ENCODE measurements at places on chromosomes 1 and 21.

DNA sequence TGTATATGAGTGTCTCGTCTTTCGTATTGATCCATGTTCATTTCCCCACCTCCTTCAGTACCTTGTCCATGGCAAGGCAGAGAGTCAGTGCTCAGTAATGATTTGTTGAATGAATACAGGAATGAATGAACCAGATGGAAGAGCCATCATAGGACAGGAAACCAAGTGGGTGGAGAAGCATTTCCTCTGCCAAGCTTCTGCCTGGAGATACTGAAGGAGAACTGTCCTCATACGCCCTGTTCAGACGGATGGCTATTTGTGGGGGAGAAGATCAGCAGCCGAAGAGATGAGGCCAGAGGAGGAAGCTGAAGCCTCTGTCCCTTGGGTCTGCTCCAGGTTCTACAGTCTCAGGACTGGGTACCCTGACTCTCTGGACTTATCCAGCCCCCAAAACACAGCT lies 5.8 kb downstream of the FAM43B start:
- H3K4me3 ChIP-seq = no peak overlapping the region
- H3K27ac ChIP-seq = no peak overlapping the region
- no peak for DNase-seq
- no peaks in the 10 kb centered on the region for H3K27me3 ChIP-seq

DNA sequence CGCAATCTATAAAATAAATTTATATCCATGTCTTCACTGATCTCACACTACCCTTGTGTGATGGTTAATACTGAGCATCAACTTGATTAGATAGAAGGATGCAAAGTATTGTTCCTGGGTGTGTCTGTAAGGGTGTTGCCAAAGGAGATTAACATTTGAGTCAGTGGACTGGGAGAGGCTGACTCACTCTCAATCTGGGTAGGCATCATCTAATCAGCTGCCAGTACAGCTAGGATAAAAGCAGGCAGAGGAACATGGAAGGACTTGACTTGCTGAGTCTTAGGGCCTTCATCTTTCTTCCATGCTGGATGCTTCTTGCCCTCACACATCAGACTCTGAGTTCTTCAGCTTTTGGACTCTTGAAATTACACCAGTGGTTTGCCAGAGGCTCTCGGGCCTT lies 615.4 kb downstream of the AGBL4 start:
- H3K4me1 ChIP-seq = no peaks in the 10 kb centered on the region
- H3K36me3 ChIP-seq = no peaks in the 10 kb centered on the region
- H3K27me3 ChIP-seq = no peaks in the 10 kb centered on the region
- DNase-seq = no peak
- H3K27ac ChIP-seq = no peak overlapping the region

DNA sequence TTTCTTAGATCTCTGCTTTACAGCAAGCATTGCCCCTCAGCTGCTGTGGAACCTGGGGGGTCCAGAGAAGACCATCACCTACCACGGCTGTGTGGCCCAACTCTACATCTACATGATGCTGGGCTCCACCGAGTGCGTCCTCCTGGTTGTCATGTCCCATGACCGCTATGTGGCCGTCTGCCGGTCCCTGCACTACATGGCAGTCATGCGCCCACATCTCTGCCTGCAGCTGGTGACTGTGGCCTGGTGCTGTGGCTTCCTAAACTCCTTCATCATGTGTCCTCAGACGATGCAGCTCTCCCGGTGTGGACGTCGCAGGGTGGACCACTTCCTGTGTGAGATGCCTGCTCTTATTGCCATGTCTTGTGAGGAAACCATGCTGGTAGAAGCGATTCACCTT lies 33.4 kb upstream of the OR2B11 start:
- H3K27ac ChIP-seq = no peak overlapping the region
- no peak overlapping the region for H3K4me3 ChIP-seq
- no peaks in the 10 kb centered on the region for H3K27me3 ChIP-seq
- DNase-seq = no peak
- H3K4me1 ChIP-seq = no peaks in the 10 kb centered on the region

- DNase-seq = no peak
- no peak overlapping the region for H3K4me3 ChIP-seq
- H3K4me1 ChIP-seq = no peaks in the 10 kb centered on the region
- H3K27ac ChIP-seq = no peak overlapping the region
Observed at GRCh38 chr1:96840396-96840795, 118.8 kb downstream of the PTBP2 start.

GRCh38 chr1:31155216-31155806 lies 84.4 kb downstream of the NKAIN1 start:
- no peaks in the 10 kb centered on the region for H3K27me3 ChIP-seq
- no peaks in the 10 kb centered on the region for H3K36me3 ChIP-seq
- peak overlapping the region; percentile 66 for H3K4me3 ChIP-seq
- H3K27ac ChIP-seq = peak overlapping the region; percentile 64
- no peaks in the 10 kb centered on the region for H3K4me1 ChIP-seq

DNA sequence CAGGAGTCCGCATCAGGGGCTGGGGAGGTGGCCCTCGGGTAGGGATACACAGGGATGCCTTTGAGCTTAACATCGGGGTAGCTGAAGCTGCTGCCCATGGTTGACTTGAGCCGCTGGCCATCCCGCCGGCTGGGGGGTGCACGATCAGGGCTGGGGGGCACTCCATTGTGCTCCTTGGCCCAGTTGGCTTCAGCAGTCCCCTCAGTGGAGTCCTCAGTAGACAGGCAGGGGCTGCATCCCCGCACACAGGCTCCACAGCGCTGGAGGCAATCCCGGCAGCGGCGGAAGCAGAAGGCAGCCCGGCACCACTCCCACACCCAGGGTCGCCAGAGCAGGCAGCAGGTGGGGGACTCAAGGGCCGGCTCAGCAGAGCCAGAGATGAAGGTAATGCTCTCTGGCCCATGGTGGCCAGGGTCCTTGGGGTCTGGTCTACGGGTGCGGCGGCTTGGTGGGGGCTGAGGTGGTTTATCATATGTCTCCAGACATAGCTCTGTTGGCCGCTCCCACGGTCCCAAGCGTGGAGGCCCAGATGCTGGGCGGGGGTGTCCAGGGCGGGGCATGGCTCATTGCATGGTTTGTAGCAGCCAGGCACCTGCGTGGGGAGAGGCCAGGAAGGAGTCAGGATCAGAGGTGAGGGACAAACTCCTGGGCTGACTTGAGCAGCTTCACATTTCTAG lies 8.3 kb downstream of the KDF1 start:
- H3K4me3 ChIP-seq = no peak overlapping the region
- no peak for DNase-seq
- H3K36me3 ChIP-seq = no peaks in the 10 kb centered on the region
- no peaks in the 10 kb centered on the region for H3K4me1 ChIP-seq
- H3K27me3 ChIP-seq = peaks cover 8% of the 10 kb centered on the region
- no peak overlapping the region for H3K27ac ChIP-seq

- H3K4me1 ChIP-seq = no peaks in the 10 kb centered on the region
- H3K27me3 ChIP-seq = no peaks in the 10 kb centered on the region
- no peak overlapping the region for H3K4me3 ChIP-seq
- DNase-seq = no peak
Observed at GRCh38 chr1:179153217-179153616, 71.3 kb downstream of the TOR3A start.

GRCh38 chr1:230123280-230124185 lies 56.5 kb downstream of the GALNT2 start:
- H3K4me1 ChIP-seq = no peaks in the 10 kb centered on the region
- no peak overlapping the region for H3K27ac ChIP-seq
- no peak for DNase-seq

DNA sequence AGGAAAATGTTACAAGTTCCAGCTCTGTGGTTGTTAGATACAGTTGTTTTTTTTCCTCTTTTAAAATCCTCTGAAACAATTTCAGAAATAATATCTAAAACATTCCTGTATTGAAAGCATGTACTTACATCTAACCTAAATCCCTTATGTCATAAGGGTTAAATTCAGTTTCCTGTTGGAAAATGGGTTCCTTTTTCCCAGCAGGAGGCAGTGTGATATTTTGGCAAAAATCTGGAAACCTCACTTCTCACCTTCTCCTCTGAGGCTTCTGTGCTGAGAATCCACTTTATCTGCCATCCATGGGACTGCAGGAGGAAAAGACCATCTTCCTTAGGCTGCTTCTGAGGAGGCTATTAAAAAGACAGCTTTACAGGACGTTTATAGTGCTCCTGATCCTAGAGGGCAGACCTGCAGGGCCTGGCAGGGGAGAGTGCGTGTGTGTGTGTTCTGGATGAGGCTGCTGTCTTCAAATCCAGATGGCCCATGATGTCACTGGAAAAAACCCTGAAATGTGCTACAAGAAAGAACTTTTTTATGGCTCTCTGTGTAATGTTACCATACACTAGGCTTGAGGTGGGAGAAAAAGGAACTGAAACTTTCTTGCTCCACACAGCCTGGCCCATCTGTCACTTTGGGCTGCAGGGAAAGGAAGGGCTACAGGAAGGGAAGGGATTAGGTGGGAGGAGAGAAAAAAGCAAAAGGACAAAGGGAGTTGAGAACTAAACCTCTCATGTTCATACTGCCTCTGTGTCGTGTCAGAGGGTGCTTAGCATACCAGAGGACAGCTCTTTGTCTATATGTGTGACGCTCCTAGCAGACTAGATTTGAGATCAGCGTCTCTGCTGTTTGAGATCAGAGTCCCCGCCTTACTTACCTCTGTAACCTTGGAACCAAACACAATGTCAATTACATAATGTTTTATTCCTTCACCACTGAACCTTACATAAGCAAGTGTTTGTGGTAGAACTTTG lies 379.2 kb upstream of the SPAG17 start:
- no peak overlapping the region for H3K4me3 ChIP-seq
- no peak for DNase-seq
- no peaks in the 10 kb centered on the region for H3K36me3 ChIP-seq
- no peak overlapping the region for H3K27ac ChIP-seq
- no peaks in the 10 kb centered on the region for H3K27me3 ChIP-seq
- no peaks in the 10 kb centered on the region for H3K4me1 ChIP-seq

DNA sequence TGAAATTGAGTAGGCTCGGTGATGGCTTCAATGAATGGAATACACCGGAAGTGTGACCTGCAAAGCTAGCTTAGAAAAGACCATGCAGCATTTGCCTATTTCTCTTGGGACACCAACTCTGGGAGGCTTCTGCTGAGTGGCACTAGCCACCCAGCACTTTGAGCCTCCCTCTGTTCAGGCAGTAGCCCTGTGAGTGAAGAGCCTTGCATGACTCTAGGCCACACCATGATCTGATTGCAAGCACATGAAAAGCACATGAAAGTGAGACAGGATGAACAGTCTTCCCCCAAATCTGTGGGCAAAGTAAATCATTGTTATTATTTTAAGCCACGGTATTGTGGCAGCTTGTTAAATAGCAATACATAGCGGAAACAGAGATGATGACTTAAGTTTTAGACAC lies 2.8 kb downstream of the CD48 start:
- H3K27me3 ChIP-seq = no peaks in the 10 kb centered on the region
- no peaks in the 10 kb centered on the region for H3K4me1 ChIP-seq
- H3K36me3 ChIP-seq = no peaks in the 10 kb centered on the region
- DNase-seq = no peak

DNA sequence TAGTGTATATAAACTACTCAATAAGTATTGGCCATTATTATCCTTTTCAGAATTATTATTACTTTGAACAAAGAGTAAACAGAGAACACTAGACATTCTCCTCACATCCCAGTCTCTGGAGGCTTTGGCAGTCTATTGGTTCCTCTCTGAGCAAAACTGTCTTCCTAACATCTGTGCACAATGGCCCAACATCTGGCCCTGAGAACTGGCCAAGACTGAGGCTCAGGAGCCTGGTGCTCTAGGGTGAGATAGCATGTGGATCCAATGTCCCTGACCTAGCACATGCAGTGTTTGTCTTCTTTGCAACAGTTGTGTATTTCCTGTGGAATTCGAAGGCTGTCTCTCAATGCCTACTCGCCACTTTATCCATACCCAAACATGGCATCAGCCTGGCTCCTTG lies 313.2 kb upstream of the KAZN start:
- no peaks in the 10 kb centered on the region for H3K36me3 ChIP-seq
- no peaks in the 10 kb centered on the region for H3K27me3 ChIP-seq
- no peak overlapping the region for H3K4me3 ChIP-seq
- no peak overlapping the region for H3K27ac ChIP-seq
- H3K4me1 ChIP-seq = no peaks in the 10 kb centered on the region
- DNase-seq = no peak

DNA sequence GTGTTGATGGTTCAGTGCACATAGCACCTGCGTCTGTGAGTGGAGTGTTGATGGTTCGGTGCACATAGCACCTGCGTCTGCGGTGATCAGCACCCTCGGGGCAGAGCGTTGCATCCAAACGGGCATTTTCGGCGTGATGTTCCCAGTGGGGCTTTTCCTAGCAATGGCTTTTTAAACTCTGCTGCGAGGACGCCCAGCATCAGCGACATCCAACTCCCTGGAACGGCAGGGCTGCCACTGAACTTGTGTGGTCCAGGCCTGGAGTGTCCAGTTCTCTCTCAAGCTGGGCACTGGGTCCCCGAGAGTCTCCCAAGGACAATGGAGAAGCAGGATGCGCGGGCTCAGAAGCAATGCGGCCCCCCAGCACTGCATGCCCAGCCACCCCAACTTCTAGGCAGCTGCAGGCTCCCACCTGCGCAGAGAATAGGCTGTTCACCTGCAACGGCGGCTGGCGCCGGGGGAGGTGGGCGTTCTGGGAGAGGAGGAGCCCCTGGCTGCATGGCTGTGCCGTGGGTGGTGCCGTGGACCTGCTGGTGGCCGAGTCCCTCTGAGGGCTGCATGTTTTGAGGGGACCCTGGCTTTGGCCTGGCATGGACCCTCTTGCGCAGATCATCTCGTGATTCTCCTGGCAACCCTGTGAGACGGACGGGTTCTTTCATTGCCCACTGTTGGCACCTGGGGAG lies 10.1 kb upstream of the C1orf174 start:
- H3K27ac ChIP-seq = no peak overlapping the region
- no peaks in the 10 kb centered on the region for H3K27me3 ChIP-seq
- H3K36me3 ChIP-seq = no peaks in the 10 kb centered on the region
- no peaks in the 10 kb centered on the region for H3K4me1 ChIP-seq

DNA sequence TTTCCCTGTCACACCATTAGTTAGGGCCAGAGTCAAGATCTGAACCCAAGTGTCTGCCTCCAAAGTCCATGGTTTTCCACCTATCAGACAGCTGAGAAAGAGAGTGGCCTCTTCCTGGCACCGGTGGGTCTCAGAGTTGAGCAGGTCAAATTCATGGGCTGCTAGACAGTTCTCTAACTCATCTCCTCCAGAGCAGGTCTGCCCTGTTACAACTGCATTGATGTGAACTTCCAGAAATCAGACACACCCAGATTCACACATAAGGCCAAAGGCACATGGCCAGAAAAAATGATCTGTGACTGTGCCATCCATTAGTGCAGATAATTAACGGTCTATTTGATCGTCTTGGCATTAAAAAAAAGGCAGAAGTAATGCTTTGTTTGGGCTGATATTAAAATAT lies 17.5 kb downstream of the SMIM12 start:
- H3K27ac ChIP-seq = no peak overlapping the region
- no peak overlapping the region for H3K4me3 ChIP-seq
- no peak for DNase-seq
- no peaks in the 10 kb centered on the region for H3K36me3 ChIP-seq
- no peaks in the 10 kb centered on the region for H3K4me1 ChIP-seq

All from uterus (tissue), 4 donors.